ENCODE measurements at places on chromosomes 12 and 14.

- no peak for DNase-seq
- no peak overlapping the region for H3K4me3 ChIP-seq
- H3K27me3 ChIP-seq = no peaks in the 10 kb centered on the region
- H3K36me3 ChIP-seq = no peaks in the 10 kb centered on the region
These were observed 46.9 kb downstream of the ZFYVE21 start for GRCh38 chr14:103762541-103762940.

DNA sequence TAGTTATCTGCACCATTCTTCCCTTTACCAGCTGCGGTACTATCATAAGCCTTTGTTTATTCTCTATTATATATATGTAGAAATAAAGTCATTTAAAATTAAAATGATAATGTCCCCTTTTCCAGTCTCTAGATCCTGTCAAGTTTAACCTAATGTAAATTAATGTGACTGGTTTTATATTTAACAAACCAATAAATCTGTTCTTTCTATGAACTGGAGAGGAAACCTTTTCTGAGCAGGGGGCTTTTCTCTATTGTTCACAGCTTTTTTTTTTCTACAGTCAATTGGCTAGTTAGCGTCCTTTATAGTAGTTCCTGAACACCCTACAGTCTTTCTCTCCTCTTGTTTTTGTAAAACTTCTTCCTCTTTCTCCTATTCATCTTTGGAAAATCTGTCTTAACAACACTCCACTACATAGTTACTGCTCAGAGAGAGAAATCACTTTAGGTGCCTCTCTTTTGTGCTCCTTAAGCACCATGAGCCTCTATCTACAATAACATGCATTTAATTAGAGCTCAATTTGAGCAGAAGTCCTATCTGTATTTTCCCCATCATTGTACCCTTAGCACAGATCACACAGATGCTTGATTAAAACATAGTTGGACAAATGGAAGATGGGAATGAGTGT lies 332.6 kb upstream of the SYT1 start:
- H3K36me3 ChIP-seq = no peaks in the 10 kb centered on the region
- H3K4me1 ChIP-seq = no peaks in the 10 kb centered on the region
- no peak overlapping the region for H3K27ac ChIP-seq
- H3K4me3 ChIP-seq = no peak overlapping the region
- DNase-seq = no peak
- no peaks in the 10 kb centered on the region for H3K27me3 ChIP-seq

- peaks cover 11% of the 10 kb centered on the region for H3K36me3 ChIP-seq
- H3K4me1 ChIP-seq = peaks cover 32% of the 10 kb centered on the region
- no peak overlapping the region for H3K4me3 ChIP-seq
- DNase-seq = peak; percentile 99
- no peaks in the 10 kb centered on the region for H3K27me3 ChIP-seq
These were observed 4.6 kb downstream of the TMEM120B start for GRCh38 chr12:121717041-121717699.

- H3K36me3 ChIP-seq = no peaks in the 10 kb centered on the region
- peak overlapping the region; percentile 65 for H3K4me3 ChIP-seq
- peak; percentile 71 for DNase-seq
- no peak overlapping the region for H3K27ac ChIP-seq
These were observed 702 bp downstream of the FAM222A start for GRCh38 chr12:109714141-109714912.

- no peaks in the 10 kb centered on the region for H3K27me3 ChIP-seq
- H3K27ac ChIP-seq = no peak overlapping the region
- H3K36me3 ChIP-seq = no peaks in the 10 kb centered on the region
- peaks cover 2% of the 10 kb centered on the region for H3K4me1 ChIP-seq
These were observed 124.8 kb upstream of the WSCD2 start for GRCh38 chr12:108004319-108004718.

GRCh38 chr12:43827093-43827492 lies 8.8 kb upstream of the TMEM117 start:
- DNase-seq = no peak
- H3K4me3 ChIP-seq = no peak overlapping the region
- H3K4me1 ChIP-seq = peaks cover 4% of the 10 kb centered on the region
- no peaks in the 10 kb centered on the region for H3K36me3 ChIP-seq

DNA sequence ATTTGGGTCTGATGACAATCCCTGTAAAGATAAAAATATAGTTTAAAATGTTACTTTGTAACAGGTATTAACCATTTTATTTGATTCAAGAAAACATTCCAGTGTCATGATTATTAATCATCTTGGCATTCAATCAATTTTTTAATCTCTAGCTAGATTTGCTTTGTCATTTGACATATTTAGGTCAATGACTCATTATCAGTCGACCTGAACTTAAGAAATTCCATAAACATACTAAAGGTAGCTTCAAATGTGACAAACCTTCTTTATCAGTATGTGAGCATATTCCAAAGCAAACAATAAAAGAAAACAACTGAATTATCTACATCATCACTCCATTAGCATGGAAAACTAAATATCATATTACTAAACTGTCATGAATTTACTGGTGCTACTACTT lies 50.8 kb upstream of the CDKL1 start:
- no peak overlapping the region for H3K4me3 ChIP-seq
- H3K36me3 ChIP-seq = peaks cover 92% of the 10 kb centered on the region
- peaks cover 3% of the 10 kb centered on the region for H3K4me1 ChIP-seq
- no peak overlapping the region for H3K27ac ChIP-seq
- no peaks in the 10 kb centered on the region for H3K27me3 ChIP-seq

DNA sequence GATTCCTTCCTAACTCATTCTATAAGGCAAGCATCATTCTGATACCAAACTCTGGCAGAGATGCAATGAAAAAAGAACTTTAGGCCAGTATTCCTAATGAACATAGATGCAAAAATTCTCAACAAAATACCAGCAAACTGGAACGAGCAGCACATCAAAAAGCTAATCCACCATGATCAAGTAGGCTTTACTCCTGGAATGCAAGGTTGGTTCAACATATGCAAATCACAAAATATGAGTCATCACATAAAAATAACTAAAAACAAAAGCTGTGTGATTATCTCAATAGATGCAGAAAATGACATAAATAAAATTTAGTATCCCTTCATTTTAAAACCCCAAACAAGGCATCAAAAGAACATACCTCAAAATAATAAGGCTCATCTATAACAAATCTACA lies 98.9 kb downstream of the ACSS3 start:
- no peaks in the 10 kb centered on the region for H3K27me3 ChIP-seq
- H3K27ac ChIP-seq = no peak overlapping the region
- no peak overlapping the region for H3K4me3 ChIP-seq

- peaks cover 8% of the 10 kb centered on the region for H3K27me3 ChIP-seq
- peaks cover 15% of the 10 kb centered on the region for H3K36me3 ChIP-seq
- DNase-seq = peak; percentile 50
These were observed 4.1 kb downstream of the CKB start for GRCh38 chr14:103518422-103519042.

- H3K27me3 ChIP-seq = no peaks in the 10 kb centered on the region
- no peak overlapping the region for H3K4me3 ChIP-seq
- H3K27ac ChIP-seq = no peak overlapping the region
- H3K4me1 ChIP-seq = peaks cover 3% of the 10 kb centered on the region
- DNase-seq = no peak
These were observed 3.1 kb upstream of the STRN3 start for GRCh38 chr14:31029016-31029970.

DNA sequence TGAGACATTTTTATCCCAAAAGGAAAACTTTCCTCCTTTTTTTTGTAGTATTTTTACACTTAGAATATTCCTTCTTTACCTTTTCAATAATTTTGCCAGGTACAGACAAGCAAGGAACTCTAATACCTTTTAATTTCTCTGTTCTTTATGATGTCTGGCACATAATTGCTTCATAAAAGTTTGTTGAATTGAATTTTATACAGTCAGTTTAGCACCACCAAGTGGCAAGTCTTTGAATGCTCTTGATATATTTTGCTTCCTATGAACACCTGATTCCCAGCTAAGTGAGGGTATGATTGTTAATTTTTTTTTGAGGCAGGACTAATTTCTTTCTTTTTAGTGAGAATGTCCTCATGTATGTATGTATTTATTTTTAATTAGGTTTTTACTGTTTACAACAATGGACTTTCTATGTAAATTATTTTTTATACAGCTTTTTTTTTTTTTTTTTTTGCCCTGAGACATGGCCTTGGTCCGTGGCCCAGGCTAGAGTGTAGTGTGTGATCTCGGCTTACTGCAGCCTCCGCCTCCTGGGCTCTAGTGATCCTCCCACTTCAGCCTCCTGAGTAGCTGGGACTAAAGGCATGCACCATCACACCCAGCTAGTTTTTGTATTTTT lies 6.9 kb downstream of the TBC1D15 start:
- no peak overlapping the region for H3K4me3 ChIP-seq
- DNase-seq = peak; percentile 61
- H3K36me3 ChIP-seq = no peaks in the 10 kb centered on the region
- H3K27me3 ChIP-seq = no peaks in the 10 kb centered on the region

DNA sequence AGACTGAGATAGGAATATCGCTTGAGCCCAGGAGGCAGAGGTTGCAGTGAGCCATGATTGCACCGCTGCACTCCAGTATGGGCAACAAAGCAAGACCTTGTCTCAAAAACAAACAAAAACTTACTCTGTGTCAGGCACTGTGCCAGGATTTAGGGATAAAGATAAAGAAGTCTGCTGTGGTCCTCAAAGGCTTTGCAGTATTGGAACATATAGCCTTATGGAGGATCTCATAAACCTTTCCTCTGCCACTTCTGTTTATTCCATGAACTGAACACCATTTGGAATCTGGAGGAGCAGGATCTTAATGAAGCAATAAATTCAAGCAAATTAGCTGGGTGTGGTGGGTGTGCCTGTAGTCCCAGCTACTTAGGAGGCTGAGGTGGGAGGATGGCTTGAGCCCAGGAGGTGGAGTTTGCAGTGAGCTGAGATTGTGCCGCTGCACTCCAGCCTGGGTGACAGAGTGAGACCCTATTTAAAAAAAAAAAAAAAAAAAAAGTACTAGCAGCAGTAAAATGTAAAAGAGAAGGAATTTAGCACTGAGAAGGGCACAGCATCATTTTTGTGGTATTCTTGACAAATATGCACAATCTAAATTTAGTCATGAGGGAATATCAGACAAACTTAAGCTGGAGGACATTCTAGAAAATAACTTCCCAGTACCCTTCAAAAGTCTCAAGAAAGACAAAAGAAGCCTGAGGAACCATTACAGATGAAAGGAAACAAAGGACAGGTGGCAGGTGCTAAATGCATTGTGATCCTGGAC lies 27.1 kb downstream of the BMAL2 start:
- no peak overlapping the region for H3K4me3 ChIP-seq
- DNase-seq = no peak
- H3K4me1 ChIP-seq = no peaks in the 10 kb centered on the region
- no peaks in the 10 kb centered on the region for H3K36me3 ChIP-seq
- no peak overlapping the region for H3K27ac ChIP-seq
- no peaks in the 10 kb centered on the region for H3K27me3 ChIP-seq

- no peaks in the 10 kb centered on the region for H3K36me3 ChIP-seq
- H3K27ac ChIP-seq = no peak overlapping the region
- no peaks in the 10 kb centered on the region for H3K27me3 ChIP-seq
- no peak overlapping the region for H3K4me3 ChIP-seq
These were observed 11.8 kb upstream of the AMN1 start for GRCh38 chr12:31740628-31741027.

DNA sequence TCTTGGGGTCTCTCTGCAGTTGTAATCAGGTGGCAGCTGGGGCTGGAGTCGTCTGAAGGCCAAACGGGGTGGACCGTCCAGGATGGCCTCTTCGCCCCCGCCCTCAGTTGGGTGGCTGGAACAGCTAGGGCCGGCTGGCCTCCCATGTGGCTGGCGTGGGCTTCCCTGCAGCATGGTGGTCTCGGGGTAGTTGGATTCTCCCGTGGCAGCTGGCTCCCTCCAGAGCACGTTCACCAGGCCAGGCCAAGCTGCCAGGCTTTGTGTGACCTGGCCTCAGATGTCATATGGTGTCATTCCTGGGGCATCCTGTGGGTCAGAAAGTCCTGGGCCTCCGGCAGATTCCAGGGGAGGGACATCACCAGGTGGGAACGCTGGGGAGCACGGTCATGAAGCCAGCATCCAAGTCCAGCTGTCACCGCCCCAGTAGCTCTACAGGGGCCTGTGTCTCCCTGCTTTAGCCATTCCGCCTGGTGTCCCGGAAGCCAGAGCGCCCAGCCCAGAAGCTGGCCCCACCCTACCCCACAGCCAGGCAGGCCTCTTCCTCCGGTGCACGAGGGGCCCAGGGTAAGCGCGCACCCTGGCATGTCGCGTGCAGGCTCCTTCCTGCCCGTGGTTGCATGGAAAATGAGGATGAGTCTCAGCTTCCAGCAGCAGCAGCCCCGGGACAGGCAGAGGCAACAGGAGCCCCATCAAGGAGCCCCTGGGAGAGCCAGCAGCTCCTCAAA lies 1.3 kb upstream of the NUDT14 start:
- H3K4me3 ChIP-seq = no peak overlapping the region
- H3K27ac ChIP-seq = no peak overlapping the region
- no peaks in the 10 kb centered on the region for H3K36me3 ChIP-seq
- no peak for DNase-seq
- H3K4me1 ChIP-seq = peaks cover 11% of the 10 kb centered on the region

DNA sequence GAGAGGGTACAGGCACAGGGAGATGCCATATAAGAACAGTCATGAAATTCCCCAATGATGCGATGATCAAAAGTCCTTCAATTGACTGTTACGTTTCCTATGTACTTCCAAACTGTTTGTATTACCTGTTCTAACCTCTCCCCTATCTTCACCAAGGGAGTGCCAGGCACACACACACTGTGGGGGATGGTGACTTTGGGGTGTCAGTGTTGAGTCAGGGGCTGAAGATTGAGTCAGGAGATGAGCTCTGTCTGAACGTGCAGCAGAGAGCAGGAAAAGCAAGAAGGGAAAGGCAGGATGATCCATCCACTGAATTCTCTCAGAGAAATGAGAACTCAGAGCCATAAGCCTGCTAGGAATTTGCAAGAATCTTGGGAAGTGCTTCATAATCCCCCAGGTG lies 153.4 kb downstream of the EFCAB11 start:
- no peak for DNase-seq
- no peak overlapping the region for H3K27ac ChIP-seq
- H3K4me1 ChIP-seq = peaks cover 2% of the 10 kb centered on the region
- H3K4me3 ChIP-seq = no peak overlapping the region
- H3K36me3 ChIP-seq = no peaks in the 10 kb centered on the region
- H3K27me3 ChIP-seq = no peaks in the 10 kb centered on the region

- H3K4me1 ChIP-seq = no peaks in the 10 kb centered on the region
- no peaks in the 10 kb centered on the region for H3K36me3 ChIP-seq
- no peak overlapping the region for H3K27ac ChIP-seq
- H3K4me3 ChIP-seq = no peak overlapping the region
These were observed 453.9 kb downstream of the ADAMTS20 start for GRCh38 chr12:43098071-43098470.

GRCh38 chr12:11970155-11970520 lies 100.6 kb upstream of the BCL2L14 start:
- DNase-seq = no peak
- no peak overlapping the region for H3K27ac ChIP-seq
- no peaks in the 10 kb centered on the region for H3K36me3 ChIP-seq
- peaks cover 5% of the 10 kb centered on the region for H3K4me1 ChIP-seq
- H3K27me3 ChIP-seq = no peaks in the 10 kb centered on the region

DNA sequence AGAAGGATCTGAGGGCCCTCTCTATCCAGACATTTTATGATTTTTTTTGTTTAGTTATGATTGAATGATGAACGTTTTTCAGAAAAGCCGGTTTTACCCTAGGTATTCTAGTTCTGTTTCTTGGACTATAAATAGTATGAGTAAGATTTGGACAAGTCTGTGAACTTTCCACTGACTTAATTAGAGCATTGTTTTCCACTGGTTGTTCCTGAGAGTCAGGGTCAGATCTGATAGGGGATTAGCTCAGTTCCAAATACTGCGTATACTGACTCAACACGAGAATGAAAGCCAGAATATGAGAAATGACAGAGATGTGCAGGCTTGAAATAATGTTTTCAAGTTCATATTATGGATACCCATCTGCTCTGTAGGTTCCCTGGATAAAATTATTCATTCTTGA lies 361.6 kb downstream of the AEBP2 start:
- peak; percentile 6 for DNase-seq
- H3K36me3 ChIP-seq = no peaks in the 10 kb centered on the region
